ENCODE measurements at places on chromosomes 11 and 22.

DNA sequence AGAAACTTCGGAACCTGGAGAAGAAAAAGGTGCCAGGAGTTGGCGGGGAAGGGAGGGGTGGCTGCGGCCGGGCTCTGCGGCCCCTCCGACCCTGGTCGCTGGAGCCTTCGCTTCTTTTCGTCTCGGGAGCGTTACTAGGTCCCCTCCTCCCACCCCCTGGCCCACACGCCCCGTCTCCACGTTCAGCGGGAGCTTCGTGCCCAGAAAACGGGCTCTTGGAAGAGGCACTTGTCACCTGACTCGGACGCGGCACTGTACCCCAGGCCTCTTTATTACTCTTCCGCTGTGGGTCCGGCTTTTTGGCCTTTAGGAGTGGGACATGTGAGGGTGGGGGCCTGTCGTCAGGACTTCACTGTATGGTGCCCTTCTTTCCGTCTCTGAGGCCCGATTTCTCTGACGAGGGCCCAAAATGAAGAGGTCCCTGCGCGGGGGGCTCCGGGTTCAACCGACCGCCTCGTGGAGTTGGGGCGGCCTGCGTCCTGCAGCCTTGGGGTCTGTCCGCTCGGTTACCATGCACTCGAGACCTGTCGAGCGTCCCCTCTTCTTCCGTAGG is 1.2 kb downstream of the CAPRIN1 start:
- no peak for DNase-seq

GRCh38 chr11:2436521-2437031 is 7.7 kb downstream of the TRPM5 start:
- no peak for DNase-seq

- DNase-seq, result no peak
These were observed 35.9 kb downstream of the CTSC start for GRCh38 chr11:88301488-88302140.

- no peak for DNase-seq
These were observed 62.2 kb downstream of the FAM181B start for GRCh38 chr11:82671451-82671850.

DNA sequence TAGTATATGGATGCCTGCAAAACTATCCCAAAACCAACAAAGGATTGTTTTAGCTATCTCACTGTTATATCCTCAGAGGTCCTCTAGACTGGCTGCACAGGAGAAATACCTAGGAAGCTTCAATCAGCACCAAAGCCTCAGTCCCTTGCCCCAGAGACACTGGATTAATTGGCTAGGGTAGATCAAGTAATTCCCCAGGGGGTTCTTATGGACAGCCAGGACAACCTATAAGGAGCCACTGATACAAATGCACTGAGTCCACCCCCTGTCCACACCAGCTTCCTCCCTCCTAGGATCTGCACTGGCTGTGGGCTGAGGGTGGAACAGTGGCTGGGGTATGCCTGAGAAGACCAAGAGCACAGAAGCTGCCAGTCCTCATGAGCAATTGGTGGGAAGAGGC is 16.3 kb downstream of the ADORA2A start:
- peak; percentile 41 for DNase-seq

- no peak for DNase-seq
These were observed 74.9 kb upstream of the NARS2 start for GRCh38 chr11:78649361-78650215.

GRCh38 chr11:10862446-10862845 is 4.6 kb upstream of the ZBED5 start:
- DNase-seq, result no peak

DNA sequence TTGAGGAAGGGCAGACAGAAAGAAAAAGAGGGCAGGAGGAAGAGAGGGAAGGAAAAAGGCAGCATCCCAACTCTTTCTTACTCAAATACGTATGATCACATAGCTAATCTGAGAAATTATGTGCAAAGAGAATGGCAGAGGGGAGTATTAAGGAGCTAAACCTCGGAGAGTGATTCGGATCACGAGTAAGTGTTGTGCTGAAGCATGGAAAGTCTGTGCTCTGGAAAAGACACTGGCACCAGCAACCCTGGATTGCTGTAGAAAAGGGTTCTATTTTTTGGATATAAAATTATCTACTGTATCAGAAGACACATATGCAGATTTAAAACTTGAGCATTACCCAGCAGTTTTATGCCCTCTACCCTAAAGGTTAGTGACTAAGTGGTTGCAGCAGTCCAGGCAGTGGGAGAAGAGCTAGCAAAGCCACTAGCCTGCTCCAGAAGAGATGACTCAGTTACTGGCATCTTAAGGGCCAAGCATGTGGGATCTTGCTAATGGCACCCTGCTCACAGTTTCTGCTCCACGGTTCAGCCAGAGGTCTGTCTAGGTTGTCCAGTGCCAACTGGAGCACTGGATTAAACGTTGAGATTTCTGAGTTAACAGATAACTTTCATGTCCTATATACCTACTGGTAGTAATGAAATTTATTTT is 151.7 kb downstream of the SWAP70 start:
- no peak for DNase-seq

GRCh38 chr22:49087198-49087597 is 740.5 kb downstream of the BRD1 start:
- DNase-seq, result no peak

DNA sequence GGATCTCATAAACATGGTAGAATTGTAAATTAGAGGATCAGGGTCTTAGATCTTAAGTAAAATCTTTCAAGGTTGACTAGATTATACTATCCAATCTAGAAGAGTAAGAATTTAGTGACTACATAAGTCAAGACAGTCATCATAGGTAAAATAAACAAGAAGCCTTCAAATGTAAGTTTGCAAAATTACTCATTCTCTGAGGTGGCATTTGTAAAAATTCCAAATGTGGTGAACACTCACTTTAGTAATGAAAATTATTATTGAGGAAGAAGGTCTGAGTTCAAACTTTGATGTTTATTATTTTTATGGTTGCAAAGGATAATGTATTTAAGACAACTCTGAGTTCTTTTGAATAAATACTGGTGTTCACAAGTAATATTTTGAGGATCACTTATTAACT is 4.6 kb downstream of the HYLS1 start:
- DNase-seq, result no peak

- peak; percentile 24 for DNase-seq
These were observed 1.1 kb upstream of the SLC35F2 start for GRCh38 chr11:107859459-107860239.

DNA sequence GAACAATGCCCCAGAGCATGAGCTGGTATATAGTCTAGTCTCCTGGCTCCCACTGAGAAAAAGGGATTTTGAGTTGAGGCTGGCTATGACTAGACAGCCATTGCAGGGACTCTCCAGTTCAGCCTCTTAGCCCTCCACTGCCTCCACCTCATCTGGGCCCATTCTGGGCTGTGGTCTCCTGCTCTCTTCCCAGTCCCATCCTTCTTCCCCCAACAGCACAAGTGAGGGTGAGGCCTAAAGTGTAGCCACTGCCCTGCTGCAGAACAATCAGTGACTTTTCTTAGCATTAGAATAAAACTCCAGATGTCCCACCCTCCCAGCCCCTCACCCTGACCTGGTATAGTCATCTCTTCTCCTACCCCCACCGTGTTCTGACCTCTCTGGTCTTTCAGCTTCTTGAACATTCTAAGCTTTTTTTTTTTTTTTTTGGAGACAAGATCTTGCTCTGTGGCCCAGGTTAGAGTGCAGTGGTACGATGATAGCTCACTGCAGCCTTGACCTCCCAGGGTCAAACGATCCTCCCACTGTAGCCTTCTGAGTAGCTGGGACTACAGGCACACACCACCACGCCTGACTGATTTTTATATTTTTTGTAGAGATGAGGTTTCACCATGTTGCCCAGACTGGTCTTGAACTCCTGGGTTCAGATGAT is 4.3 kb downstream of the MED15 start:
- no peak for DNase-seq

DNA sequence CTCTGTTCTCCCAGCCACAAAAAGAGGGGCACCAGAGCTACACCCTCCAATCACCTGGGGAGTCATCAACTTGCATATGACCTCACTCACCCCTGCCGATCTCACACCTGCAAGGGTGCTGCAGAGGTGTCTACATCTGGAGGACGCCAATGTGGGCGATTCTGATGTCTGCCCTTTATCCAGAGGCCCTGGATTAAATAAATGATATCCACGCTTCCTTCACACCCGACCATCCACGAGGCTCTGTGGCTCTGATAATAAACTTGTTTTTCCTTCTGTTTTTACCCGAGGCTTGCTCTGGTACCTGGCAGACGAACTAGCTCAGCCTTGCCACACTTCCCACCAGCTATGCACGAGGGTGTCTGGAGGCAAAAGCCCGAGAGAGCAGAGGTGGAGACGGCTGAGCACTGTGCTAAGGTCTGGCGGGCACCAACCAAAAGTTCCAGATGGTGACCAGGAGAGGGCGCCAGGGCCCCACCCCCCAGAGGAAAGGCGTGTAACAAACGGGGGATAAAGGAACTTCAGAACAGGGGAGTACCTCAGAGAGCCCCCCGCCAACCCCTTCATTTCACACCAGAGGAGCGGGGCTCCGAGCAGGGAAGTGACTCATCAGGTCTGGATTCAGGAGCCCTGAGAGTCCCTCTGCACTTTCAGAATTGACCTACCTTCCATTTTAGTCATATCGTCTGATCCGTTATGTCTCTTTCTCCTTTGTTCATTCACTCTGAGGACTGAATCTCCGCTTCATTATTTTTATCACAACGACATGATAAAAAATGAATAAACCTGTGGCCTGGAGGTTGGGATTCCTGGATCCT is 13.5 kb downstream of the SCN3B start:
- DNase-seq, result peak; percentile 54

DNA sequence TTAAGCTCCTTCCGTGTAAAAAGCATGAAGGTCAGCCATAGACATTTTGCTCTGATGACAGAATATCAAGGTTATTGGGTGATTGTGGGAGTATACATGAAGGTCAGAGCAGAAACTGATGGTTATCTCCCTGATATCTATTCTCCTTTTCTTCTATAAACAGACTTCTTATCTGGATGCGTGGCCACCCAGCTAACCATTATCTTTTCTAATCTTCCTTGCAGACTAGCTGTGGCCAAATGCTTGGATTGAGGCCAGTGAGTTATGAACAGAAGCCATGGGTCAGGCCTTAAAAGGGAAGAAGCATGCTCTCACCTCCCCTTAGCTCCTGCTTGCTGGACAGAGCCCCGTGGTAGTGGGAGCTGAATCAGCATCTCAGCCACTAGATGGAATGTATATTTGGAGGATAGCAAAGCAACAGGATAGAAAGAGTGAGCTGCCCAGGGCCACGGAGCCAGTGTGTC is 31.3 kb upstream of the LRRC55 start:
- DNase-seq, result no peak

Measured in D721Med (cell line).